AG09309 (cell line): ENCODE measurements at places on chromosomes 12 and 14.
A peak's percentile ranks its signal among the peaks of the same experiment; 100 is the strongest.

- no peak for DNase-seq
Measured at GRCh38 chr12:47165934-47166333, 86.2 kb upstream of the AMIGO2 start.

- DNase-seq = no peak
Measured at GRCh38 chr12:58269476-58269875, 328.1 kb downstream of the ATP23 start.

DNA sequence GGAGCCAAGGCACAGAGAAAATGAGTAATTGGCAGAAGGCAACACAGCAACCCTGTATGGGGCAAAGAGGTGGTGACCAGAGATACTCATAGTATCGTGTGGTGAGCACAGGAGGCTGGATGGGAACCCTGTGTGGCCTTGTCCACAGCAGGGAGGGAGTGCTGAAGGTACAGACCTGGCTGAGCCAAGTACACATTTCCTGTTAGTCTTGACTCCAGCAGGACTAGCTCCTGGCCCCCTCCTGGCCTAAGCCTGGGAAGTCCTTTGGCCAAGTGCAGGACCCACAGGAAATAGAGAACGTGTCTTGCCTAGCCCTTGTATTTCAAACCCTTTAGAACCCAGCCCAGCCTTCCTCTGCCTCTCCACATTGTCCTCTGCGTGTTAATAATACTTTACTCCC, 289.8 kb upstream of the PWP1 start:
- no peak for DNase-seq

DNA sequence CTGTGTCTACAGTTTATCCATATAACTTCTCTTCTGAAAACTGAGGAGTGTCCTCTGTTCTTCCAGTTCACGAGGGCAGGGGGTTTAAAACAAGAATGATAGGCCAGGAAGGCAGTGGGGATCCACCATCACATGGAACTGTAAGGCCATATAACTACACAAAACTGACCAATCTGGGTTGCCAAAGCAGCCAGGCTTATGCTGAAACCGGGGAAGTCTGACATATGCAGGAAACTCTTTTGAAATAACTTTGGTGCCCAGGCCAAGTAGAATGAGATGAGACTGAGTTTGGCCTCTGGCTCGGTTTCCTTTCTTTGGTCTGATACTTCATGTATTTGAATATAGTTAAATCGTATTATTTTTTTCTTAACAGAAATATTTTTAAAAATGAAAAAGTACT, 18.0 kb upstream of the ATF1 start:
- no peak for DNase-seq

DNA sequence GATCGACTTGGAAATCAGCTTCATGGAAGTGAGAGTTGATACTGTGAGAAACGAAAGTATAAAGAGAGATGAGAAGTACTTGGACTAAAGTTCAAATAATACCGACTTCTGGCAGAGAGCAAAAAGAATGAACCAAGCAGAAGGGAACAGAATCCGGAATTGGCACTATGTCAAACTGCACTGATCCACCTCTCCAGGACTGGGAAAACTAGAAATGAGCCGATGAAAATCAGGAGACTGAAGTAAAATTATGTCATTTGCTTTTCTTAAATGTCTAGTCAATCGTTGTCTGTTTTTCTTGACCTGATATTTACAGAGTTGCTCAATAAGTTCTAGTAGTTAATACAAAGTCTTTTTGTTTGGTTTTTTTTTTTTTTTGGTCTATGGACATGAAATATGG, 163.0 kb upstream of the FOXG1 start:
- DNase-seq = no peak

DNA sequence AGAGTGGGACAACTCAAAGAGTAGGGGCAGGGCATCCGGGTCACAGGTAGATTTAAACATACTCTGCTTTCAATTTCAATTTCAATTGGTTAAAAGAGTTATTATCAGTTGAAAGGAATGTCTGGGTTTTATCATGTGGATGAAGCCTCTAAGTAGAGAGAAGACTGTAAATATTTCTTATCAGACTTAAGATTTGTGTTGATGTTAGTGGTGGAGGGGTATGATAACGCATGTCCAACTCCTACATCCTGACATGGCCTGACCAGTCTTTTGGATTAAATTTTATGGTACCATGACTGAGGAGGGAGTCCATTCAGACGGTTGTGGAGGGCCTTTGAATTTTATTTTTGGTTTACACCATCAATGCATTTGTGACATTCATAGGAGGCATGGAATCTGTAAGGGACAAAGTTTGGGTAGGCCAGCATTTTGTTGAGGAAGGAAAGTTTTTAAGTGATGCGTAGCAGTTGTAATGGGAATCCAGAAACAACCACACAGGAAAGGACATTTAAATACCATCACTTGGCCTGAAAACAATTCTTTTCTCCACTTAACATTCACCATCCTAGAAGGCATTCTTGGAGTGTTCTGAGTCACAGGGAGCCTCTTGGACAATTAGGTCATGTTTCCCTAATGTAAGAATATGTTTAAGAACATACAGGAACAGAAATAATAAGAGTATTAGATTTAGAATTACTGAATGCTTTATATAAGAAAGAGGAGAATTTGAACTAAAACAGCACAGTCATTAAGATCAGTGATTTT, 371.9 kb downstream of the ATP23 start:
- peak; percentile 25 for DNase-seq

- no peak for DNase-seq
Measured at GRCh38 chr14:48580692-48581091, 905.3 kb upstream of the MDGA2 start.

DNA sequence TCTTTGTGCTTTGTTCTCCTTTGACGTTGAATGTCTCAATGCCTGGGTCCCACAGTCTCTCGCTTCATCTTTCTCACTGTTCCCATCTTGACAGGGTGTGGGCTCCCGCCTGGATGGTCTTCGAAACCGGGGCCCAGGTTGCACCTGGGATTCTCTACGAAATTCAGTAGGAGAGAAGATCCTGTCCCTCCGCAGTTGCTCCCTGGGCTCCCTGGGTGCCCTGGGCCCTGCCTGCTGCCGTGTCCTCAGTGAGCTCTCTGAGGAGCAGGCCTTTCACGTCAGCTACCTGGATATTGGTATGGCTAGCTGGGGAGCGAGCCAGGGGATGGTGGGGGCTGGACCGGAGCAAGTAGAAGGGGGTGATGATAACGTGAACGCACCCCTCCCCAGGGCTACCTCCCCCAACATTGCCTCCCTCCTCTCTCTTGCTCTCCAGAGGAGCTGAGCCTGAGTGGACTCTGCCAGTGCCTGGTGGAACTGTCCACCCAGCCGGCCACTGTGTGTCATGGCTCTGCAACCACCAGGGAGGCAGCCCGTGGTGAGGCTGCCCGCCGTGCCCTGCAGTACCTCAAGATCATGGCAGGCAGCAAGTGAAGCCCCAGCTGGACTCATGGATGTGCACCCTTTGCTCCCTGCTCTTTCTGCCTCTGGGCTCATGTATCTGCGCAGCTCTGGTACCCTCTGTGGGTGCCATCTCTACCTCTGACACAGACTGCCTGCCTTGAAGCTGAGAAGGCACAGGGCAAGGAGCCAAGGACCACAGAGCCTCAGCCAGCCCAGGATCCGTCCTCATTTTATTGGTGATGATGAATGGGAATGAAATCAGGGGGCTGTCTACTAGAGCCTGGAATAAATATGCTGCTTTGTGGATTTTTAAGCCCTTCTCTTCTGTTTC, 1.5 kb downstream of the NPFF start:
- DNase-seq = no peak

DNA sequence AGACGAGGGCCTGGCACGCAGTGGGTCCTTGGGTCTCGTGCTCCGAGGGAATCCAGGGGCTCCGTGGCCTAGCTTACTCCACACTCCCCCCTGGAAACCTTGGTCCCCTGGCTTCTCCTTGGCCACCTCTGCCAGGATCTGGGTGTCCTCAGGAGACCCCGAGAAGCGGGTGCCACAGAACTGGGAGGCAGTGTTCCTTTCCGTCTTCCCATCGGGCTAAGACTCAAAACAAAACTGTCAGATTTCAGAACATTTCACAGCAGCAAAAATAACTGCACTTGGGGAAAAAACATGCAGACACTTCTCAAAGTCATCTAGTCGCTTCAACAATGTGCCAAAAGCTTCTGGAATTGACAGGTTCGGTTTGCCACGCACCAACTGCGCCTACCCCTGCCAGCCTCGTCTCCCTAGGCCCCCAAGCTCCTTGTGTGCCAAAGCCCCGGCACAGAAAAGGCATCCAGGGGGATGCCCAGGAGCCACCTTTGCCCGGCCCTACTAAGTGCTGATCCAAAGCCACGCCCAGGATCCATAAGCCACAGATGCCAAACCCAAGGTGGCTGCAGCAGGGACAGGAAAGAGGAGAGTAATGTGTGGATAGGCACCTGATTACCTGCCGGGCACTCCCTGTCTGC, 58.4 kb upstream of the DIO3 start:
- DNase-seq = no peak

DNA sequence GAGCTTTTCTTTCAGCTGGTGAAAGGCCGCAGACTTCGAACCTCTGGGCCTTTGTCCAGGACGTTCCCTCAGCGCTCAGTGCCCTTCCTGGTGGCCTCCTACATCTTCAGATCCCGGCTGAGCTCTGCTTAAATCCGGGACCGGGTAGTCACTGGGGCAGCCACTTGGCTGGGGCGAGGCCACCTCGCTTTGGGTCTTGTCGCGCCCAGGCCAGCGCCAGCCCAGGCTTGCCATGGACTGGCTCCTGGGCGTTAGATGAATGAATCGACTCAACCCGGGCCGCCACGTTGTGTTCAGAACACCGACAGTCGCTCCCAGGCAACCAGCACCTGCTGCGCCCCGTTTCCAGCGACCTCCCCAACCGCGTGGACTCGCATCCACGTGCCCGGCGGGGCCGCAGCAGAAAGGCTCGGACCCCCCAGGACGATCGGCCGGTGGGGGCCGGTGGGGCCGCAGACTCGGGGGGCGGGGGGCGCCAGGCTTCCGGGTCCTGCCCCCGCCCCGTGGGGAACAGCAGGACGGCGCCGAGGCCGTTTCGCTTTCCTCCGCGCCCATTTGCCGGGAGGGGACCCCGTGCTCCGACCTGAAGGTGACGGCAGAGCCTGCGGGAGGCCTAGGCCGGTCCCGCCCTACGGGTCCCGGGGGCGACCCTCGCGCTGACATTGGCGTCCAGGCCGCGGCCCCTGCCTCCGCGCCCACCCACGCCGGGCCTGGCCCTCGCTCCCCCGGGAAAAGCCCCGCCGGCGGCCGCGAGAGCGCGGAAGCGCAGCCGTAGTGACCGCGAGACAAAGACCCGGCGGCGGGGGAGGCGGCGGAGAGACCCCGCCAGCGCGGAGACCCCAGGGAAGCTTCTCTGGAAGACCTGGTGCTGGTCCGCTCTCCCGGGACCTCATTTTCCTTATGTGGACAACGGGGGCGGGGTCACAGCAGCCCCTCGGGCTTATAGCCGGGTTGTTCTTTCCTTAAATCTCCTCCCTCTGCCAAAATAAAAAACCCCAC, 37.3 kb upstream of the RCOR1 start:
- no peak for DNase-seq

DNA sequence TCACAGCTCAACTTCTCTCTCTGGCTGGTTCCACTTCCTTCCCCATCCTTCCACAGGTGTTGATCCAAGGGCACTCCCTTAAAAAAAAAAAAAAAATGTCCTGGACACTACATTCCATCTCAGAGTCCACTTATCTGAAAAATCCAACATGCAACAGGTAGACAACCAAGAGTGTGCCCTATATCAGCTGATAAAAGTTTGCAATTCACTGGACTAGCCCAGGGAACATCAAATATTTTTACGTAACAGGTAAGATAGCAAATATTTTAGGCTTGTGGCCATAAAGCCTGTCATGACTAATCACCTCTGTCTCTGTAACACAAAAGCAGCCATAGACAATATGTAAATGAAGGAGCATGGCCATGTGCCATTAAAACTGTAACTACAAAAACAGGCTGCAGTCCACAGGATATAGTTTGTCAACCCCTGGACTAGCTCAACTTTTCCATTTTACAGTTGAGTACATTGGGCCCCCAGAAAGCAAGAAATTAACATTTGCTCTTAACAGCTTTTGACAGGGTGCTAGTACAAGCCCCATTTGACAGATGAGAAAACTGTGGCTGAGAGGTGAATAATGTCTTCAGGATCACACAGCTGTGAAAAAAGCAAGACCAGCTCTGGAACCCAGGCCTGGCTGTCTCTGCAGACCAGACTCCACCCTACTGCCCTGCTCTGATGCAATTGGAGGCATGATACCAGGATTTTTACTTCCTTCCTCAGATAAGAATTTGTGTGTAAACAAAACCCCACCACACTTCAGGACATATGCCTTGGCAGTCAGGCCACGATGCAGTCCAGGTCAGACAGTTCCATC, 68.9 kb downstream of the CMKLR1 start:
- no peak for DNase-seq

- no peak for DNase-seq
Measured at GRCh38 chr14:59189091-59189785, 771 bp downstream of the DAAM1 start.

- no peak for DNase-seq
Measured at GRCh38 chr12:119744900-119745606, 77.1 kb downstream of the PRKAB1 start.

GRCh38 chr12:50353869-50354593, 42.4 kb downstream of the FAM186A start:
- DNase-seq = no peak

DNA sequence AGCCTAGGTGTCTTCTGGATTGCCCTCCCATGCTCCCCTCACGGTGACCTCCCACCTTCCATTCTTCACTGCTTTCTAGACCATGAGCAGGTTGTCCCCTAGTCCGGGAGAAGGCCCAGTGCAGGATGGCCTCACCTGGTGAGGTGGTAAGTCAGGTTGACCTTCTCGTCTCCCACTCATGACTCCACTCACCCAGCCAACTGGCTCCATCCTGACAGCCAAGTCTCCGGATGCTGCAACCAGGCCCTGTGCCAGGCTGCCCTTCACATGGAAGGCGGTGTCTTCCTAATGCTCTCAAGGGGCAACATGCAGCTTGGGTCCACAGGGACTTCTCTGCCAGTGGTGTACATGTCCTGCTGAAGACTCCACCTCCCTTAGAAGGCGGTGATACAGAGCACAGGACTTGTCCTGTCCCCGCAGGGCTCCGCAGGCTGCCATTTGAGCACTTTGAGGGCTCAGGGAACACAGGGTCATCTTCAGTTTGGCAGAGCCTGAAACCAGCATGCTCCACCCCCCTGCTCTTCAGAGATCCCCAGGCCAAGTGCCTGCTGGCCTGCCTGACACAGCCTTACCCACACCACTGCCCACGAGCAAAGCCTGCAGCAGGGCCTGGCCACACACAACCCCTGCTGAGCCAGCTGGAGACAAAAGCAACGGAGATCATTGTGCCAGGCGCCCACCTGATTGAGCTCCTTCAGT, 25.4 kb downstream of the BATF start:
- DNase-seq = no peak

DNA sequence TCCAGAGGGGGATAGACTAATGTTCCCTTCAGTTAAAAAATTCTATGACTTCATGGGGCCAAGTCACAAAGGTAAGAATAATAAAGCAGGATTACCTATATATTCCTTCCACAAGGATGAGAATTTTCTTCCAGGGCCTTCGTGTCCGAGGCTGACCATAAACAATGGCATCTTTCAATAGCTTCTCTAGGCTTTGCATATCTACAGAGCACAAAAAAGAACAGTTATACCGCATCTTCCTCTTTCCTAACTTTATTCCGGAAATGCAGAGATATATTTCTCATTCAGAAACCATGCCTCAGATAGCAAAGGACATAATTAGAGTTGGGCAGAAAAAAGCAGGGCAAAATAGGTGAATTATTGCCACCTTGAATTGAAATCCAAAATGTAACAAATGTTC, 58.3 kb upstream of the ISM2 start:
- no peak for DNase-seq
